Activated CD4-positive, alpha-beta T cell treated with anti-CD3 and anti-CD28 coated beads for 24 hours (primary cell): ENCODE measurements at places on chromosomes 4 and X.

DNA sequence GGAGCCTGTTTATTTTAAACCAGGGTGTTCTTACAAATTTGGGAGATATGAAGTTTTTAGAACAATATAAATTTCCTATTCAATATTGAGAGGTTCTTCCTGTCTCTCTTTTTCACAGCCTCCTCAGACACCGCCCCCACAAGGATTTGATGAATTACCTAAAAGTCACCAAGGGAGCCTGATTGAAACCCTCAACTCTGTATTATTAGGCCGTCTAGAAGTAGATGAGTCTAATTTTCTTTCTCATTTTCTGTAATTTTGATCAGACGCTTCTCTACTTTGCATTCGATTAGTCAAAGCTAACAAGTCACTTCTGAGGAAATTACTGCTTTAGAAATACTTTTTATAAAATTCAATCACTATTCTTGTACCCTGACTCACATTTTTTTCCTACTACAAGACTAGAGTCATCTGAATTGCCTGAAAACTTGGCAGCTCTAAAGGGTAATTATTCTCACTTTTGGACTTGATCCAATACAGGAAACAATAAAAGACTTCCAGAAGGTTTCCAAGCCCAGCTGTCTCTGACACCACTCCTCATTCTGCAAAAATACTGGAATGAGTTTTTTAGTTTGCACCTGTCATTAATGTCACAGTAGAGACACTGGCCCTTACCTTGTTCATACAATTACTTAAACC, 111.2 kb downstream of the ELOVL6 start:
- no peak for DNase-seq

DNA sequence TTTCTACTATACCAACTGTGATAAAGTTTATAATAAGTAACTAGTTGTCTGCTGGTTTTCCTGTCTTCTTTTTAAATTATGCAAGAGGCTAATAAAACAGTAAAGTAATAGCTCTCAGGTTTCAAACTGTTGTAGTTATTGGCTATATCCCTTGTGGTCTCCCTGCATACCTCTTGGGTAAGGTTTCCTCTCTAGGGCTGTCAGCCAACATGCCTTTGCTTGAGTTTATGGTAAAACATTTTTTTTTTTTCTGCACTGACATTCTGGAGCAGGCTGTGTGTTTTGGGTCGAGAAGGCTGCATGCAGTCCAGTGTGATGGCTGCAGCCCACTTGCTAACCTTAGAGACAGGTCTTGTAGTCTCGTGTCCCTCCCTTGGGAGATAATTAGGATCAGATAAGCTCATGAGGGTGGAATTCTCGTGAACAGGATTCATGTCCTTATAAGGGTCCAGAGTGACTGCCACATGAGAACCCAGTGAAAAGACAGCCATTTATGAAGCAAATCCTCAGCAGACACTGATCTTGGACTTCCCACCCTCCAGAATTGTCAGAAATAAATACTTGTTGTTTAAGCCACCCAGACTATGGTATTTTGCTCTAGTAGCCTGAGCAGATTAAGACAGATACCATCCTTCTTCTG, 831.2 kb downstream of the CCSER1 start:
- DNase-seq, result no peak

- no peak for DNase-seq
These were observed 168.9 kb upstream of the EDNRA start for GRCh38 chr4:147311956-147312355.

DNA sequence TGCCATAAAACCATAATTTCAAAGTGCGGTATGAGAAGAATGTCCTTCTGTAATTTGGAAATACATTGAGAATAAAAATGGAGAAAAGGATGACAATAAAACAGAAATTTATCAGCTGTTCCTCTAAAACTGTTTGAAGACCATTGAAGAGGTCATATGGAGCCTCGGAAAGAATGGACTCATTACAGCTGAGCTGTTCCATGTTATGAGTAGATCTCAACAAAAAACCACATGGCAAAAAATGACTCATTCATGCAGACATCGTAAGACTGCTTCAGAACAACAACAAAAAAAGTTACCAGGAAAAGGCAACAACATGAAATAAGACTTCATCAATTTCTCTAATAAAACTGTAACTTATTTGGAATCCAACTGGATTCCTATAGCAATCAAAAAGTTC, 39.7 kb downstream of the AKAP4 start:
- no peak for DNase-seq

DNA sequence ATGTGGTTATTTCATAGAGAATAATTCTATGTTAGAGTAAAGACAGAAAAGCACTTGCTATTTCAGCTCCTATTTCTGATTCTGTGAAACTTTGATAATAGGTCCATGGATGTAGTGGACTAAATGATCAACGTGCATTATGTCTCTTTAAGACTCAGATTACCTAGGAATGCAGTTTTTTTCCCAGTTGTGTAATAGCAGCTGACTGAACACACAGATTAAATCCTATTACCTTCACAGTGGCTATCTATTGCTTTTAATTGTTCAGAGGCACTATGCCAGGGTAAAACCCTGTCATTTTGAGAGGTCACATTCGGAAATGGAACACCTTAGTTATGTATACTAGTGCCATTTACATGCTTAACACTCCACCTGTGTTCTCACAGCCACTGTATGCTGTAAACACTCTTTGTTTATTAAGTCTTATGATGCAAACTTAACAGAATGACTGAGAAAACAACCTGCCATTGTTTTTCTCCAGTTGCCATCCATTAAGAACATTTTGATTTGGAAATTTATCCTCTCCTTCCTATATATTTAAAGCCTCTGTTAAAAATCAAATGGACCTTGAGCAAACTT, 70.5 kb downstream of the HPGD start:
- no peak for DNase-seq

GRCh38 chrX:78124307-78124706, 15.1 kb downstream of the TAF9B start:
- DNase-seq, result no peak

- DNase-seq, result no peak
These were observed 292.2 kb downstream of the NLGN4X start for GRCh38 chrX:5936438-5936837.

DNA sequence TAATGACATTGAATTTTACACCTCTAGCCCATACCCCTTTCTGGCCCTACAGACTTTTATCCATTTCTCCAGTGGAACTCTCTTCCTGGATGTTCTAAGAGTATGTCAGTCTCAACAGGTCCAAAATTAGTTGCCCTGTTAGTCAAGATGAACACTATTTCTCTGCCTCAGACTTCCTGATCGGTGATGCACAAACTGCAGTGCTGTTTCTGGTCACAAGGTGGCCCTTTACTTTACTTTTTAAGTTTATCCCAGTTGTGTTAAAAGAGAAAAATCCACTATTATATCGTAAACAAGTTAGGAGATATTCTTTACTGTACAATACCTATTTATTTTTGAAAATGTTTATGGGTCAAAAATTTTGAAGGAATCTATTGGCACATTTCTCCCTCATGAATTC, 13.1 kb downstream of the TCEAL7 start:
- peak; percentile 10 for DNase-seq

DNA sequence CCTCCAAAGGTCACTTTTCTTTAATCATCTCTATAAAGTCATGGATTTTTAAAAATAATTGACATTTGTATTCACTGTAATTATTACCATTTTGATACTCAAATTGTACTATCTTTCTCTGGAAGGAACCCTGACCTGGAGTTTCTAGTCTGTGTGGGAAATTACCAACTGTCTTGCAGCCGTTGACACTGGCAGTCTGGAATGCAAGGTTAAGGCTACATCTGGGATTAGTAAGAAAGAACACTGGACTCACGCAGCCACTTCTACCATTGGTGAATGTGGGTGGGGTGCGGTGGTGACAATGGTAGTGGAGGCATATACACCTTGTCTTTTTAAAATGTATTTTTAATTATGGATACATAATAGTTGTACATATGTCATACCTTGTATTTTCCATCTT, 40.9 kb downstream of the EGF start:
- no peak for DNase-seq

DNA sequence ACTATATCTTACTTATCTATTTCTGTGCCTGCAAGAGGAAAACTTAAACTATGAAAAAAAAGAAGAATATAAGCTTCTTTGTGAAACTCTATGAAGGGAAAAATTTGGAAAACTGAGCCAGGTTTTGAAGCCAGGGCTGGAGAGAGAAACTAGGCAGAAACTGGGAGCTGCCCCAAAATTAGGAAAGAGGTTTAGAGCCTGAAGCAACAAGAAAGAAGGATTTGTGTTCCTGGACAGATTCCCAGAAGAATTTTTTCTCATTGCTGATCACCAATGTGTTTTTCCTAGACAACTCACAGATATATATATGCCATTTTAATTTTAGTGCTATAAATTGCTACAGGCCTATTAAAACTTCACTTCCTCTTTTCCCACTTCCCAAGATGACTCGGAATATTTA, 245.0 kb upstream of the GEMIN8 start:
- DNase-seq, result no peak
